ENCODE measurements at places on chromosomes 3 and 15.

- DNase-seq: no peak
Measured at GRCh38 chr3:181253796-181254195, 264.3 kb upstream of the DNAJC19 start.

GRCh38 chr3:9332250-9333030 is 30.4 kb upstream of the THUMPD3 start:
- DNase-seq: no peak

GRCh38 chr3:13123765-13124164 is 50.5 kb upstream of the IQSEC1 start:
- no peak for DNase-seq

GRCh38 chr3:159632128-159632527 is 356.5 kb upstream of the IL12A start:
- DNase-seq: no peak

- DNase-seq: no peak
Measured at GRCh38 chr3:20752416-20752815, 566.4 kb upstream of the SGO1 start.

DNA sequence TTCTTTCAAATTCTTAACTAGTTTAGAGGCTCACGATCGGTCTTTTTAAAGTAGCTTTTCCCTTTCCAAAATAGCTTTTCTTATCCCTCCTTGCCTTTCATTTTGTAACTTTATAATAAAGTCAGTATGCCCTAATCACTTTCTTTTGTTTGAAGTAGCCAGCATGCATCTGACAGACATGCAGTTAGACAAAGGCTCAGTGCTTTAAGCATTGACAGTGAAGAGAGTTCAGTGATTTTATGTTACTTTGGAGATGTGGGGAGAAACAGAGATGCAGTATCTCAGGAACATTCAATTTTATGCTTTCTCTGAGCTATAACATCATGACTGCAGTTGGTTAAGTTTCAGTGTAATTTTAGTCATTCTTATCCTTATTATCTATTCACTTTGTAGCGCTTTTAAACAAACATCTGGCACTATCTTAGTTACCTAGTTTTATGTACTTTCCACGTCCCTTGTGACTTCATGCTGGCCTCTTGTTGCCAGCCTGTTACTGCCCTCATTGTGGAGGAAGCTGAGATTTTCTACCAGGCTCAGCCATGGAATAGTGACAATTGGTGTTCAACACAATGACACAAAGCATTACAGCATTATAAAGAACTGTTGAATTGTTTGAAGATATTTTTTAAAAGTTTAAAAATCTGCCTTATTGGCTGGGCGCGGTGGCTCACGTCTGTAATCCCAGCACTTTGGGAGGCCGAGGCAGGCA is 90.3 kb downstream of the AKAP13 start:
- no peak for DNase-seq

GRCh38 chr3:88703501-88704059 is 403.8 kb upstream of the EPHA3 start:
- no peak for DNase-seq

DNA sequence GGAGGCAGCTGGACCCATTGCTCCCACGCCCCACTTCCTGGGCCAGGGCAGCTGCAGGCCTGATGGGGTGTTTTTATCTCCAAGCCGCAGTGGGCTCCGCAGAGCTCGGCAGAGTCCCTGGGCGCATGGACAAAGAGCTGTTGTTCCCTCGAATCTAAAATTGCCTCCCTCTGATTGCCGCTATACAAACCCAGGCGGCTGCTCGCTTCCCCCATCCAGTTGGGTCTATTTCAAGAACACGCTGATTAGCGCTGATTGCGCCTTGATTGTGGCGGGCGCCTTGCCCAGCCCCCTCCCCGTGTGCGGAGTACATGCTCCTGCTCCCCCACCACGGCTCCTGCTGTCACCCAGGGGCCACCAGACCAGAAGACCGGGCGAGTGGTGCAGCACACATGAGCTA is 43.4 kb upstream of the SLC6A1 start:
- no peak for DNase-seq

GRCh38 chr3:46549989-46550388 is 16.1 kb downstream of the LRRC2 start:
- no peak for DNase-seq

DNA sequence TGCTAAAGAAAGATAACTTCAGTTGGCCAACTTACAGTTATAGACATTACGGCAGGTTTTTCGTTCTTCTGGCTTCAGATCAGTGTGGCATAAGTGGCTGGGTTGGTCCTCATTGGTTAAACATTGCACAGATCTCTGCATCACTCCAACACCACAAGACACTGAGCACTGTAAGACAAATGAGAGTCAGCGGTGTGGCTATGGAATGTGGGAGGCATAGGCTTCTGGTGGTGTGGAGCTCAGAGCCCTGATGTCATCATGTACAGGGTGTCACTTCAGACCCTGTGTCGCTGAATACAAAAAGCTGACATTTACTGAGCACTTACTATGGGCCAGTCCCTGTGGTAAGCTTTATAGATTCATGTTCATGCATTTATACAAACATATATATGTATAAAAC is 146.0 kb downstream of the ADAMTS9 start:
- DNase-seq: no peak

DNA sequence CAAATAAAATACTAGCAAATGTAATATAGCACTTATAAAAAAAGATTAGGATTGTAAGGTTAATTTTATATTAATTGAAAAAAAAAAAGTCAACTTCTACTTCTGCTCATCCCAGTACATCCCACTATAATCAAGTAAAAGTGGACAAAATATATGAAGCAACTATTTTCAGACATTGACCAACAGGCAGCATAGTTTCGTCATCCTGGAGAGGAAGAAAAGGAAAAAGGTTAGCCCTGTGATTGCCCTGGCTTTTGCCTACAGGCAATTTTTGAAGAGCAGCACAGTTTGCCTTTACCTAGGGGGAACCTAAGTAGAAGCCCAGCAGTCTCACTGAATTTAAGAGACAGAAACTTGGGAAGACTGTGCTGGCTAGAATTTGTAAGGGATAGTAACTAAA is 52.2 kb upstream of the ACTC1 start:
- DNase-seq: no peak

GRCh38 chr3:101690972-101691371 is 4.5 kb upstream of the RPL24 start:
- DNase-seq: no peak

- DNase-seq: no peak
Measured at GRCh38 chr15:70579766-70580165, 183.6 kb downstream of the UACA start.

- no peak for DNase-seq
Measured at GRCh38 chr3:66592016-66592761, 91.4 kb upstream of the LRIG1 start.

- DNase-seq: no peak
Measured at GRCh38 chr3:33044676-33045075, 52.3 kb downstream of the GLB1 start.

DNA sequence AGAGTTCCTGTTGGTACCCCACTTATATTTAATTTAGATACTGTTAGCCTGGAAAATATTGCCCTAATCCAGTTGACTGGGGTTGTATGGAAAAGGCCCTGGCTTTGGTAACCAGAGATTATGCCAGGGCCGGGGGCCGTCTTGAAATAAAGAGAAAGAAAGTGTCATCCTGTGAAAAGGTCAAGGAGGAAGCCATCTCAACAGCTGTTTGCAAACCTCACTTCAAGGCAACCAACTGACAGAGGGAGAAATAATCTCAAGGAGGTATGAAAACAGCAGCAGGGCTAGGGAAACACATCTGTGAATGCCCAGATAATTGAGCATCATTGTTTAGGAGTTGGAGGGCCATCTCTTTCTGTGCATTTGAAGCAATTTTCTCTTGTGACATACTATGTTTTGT is 190.8 kb downstream of the SUCLG2 start:
- DNase-seq: no peak

DNA sequence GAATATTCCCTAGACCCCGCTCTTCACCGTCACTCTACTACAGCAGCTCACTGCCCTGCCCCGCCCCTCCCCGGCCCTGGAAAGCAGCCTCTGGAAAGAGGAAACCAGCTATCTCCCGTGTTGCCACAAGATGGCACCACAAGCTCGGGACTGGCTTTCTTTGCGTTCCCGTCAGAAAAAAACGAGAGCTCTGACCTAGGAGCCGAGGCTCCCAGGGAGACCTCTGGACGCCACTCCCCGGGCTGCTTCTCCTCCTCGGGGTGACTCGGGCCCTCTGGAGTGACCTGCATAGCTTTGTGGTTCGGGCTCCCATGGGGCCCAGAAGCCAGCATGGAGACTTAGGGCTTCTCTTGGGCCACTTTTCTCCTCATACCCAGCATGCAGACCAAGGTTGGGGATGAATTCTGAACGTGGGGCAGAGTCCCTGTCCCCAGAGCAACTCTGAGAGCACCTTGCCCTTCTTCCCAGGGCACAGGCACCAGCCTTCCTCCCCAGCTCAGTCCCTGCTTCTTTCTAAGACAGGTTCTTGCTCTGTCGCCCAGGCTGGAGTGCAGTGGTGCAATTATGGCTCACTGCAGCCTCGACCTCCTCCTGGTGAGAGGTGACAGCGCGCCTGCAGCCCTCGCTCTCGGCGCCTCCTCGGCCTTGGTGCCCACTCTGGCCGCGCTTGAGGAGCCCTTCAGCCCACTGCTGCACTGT is 19.0 kb downstream of the STOML1 start:
- DNase-seq: peak; percentile 86

GRCh38 chr3:128442070-128442469 is 24.6 kb downstream of the DNAJB8 start:
- no peak for DNase-seq

DNA sequence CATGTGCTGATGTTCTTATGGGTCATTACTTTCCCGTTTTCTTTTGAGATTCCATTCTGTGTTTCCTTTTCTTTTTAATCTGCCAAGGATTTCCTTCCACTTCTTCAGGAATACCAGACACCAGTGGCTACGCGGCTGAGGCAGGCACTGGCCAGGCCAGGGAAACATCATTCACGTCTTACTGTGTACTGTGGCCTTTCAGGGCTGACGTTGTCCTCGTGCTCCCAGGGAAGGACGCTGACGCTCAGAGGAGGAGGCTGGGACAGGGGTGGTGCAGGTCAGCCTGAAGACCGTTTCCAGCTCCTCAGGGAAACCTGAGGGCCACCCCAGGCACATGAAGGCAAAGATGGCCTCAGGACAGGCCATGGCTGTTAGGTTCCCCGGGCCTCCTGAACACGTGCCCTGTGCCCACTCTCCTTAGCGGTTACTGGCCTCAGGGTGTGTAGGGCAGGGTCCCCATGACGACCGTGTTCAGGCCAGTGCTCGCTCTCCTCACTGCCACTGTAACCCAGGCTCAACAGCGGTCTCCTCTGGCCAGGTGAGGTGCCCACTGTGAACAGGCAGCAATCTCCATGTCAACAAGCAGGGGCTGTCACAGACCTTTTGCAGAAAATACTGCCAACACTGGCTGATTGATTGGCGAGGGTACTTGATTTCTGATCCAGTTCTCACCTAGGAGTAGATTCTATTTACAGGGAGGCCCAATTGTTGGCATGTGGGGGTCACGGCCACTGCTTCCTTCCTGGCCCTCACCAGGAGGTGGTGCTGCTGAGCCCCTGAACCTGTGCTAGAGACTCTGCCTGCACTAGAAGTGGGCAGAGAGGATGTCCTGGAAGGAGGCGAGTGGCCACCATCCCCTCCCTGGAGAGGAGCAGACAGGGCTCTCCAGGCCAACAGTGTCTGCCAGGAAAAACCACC is 169.5 kb downstream of the ATP10A start:
- DNase-seq: peak; percentile 43

DNA sequence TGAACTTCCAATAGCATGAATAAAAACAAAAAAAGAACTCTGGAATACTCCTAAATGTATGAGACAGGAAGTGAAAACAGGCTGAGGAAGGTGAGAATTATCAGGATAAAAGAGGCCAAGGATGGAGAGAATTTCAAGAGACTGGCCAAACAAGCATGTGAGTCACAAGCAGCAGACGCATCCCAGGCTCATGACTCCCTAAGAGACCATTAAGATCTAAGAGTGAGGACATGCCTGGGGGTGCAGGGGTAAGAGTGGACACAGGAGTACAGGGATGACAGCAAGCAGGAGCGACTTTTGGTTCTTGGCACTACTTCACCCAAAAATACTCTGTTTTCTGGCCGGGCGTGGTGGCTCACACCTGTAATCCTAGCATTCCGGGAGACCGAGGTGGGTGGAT is 7.1 kb downstream of the SCAMP2 start:
- no peak for DNase-seq

- no peak for DNase-seq
Measured at GRCh38 chr3:13792512-13793371, 87.1 kb downstream of the WNT7A start.

GRCh38 chr15:31352911-31353811 is 26.5 kb downstream of the KLF13 start:
- no peak for DNase-seq

DNA sequence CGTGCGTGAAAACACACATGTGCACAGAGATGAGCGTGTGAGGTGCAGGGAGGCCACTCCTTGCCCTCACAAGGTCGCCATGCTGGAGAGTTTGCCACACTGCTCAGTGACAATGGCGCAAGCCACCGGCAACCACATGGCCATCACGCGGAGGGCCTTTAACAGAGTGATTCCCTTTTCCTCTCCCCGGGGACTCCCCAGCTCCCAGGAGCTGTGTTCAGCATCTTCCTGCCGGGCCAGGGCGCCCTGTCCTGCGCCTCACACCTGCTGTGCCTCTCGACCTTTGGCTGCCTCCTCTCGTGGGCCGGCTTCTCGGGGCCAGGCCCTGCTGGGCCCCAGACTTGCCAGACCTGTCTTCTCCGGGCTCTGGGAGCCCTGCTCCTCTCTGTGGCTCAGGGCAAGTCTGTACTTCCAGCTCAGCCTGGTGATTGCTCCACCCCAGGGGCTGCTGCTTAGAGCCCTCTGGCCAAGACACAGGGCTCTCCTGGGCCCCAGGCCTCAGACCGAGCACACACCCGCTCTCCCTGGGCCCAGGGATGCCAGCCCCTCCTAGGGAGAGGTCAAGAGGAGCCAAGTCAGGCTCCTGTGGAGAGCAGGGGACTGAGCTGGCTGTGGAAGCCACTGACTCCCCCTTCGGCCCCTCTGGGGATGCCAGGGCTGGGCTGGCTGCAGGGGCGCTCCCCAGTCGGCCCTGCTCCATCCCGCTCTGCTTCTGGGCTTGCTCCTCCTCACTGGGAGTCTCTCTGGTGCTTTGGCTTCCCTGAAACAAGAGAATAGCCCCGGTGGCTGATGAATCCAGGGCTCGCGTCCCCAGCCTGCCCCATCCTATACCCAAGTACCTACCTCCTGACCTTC is 5.6 kb downstream of the CCDC9B start:
- DNase-seq: no peak

DNA sequence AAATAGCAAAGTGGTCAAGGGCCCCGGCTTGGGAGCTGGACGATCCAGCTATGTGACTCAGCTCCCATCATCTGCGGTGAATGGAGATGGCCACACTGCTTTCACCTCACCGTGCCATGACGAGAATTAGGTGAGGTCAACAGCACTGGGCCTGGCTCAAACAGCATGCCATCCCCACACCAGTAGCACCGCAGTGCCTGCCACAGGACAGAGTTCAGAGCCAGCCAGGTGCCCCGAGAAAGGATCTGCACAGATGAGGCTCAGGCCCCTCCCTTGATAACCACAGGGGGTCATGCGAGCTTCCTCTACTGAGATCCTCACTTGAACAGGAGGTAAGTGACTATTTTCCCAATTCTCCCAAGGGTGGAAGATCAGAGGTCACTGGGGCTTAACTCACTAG is 29.4 kb downstream of the ZXDC start:
- DNase-seq: no peak
